ENCODE measurements at places on chromosomes 4 and X. TPM values are rescaled to one million over a fixed set of nuclear protein-coding genes. Genes with fewer than 3 reads are reported as not detected.

EVC2 gene
- total RNA-seq: 7.5 TPM

CT45A10 gene
- total RNA-seq: not detected

PAGE1 gene
- not detected for total RNA-seq

DOK7 gene
- total RNA-seq: 0.81 TPM

GAGE13 gene
- not detected for total RNA-seq

STK26 gene
- 38.4 TPM for total RNA-seq

HPGD gene
- total RNA-seq: 0.41 TPM

WDFY3 gene
- 46.2 TPM for total RNA-seq

FAM9C gene
- total RNA-seq: not detected

FAM9B gene
- total RNA-seq: not detected

SORCS2 gene
- 0.04 TPM for total RNA-seq

ARMCX1 gene
- total RNA-seq: 16.8 TPM

SYP gene
- 0.28 TPM for total RNA-seq

PRKX gene
- 18.7 TPM for total RNA-seq

PRSS48 gene
- total RNA-seq: not detected

EFHC2 gene
- total RNA-seq: 0.25 TPM

MORC4 gene
- 25.8 TPM for total RNA-seq

FGFBP1 gene
- 1,699 TPM for total RNA-seq

OTC gene
- total RNA-seq: not detected

ZFP92 gene
- total RNA-seq: 3.0 TPM

STAP1 gene
- total RNA-seq: not detected

TCEAL5 gene
- total RNA-seq: not detected

IL2RG gene
- 0.11 TPM for total RNA-seq

PAGE2 gene
- not detected for total RNA-seq

DCAF12L2 gene
- total RNA-seq: not detected

PPP1R2C gene
- total RNA-seq: not detected

CFAP97 gene
- 29.9 TPM for total RNA-seq

CLGN gene
- total RNA-seq: not detected

IRS4 gene
- not detected for total RNA-seq

GLRA2 gene
- total RNA-seq: not detected

AKAP14 gene
- not detected for total RNA-seq

SULT1E1 gene
- total RNA-seq: 3.7 TPM

RRH gene
- total RNA-seq: 0.10 TPM

TCEAL6 gene
- not detected for total RNA-seq

WWC2 gene
- total RNA-seq: 24.7 TPM

TEX13B gene
- not detected for total RNA-seq

SH3D19 gene
- 39.4 TPM for total RNA-seq

PDLIM5 gene
- total RNA-seq: 137 TPM

ADH4 gene
- not detected for total RNA-seq

HERC3 gene
- 38.8 TPM for total RNA-seq

CDX4 gene
- not detected for total RNA-seq

ZNF185 gene
- total RNA-seq: 23.3 TPM

TMEM271 gene
- total RNA-seq: not detected

MANBA gene
- total RNA-seq: 18.7 TPM

PIN4 gene
- total RNA-seq: 23.5 TPM

MXRA5 gene
- total RNA-seq: 5.5 TPM

MAP9 gene
- 12.3 TPM for total RNA-seq

ADH1B gene
- not detected for total RNA-seq

Measured in foreskin keratinocyte (primary cell).